ENCODE measurements at places on chromosomes 5 and 9. TPM values are rescaled to one million over a fixed set of nuclear protein-coding genes. Genes with fewer than 3 reads are reported as not detected.

Gene SV2C
- not detected for total RNA-seq

Gene DNAI1
- not detected for total RNA-seq

Gene PTPRD
- not detected for total RNA-seq

Gene GLT6D1
- not detected for total RNA-seq

DNA sequence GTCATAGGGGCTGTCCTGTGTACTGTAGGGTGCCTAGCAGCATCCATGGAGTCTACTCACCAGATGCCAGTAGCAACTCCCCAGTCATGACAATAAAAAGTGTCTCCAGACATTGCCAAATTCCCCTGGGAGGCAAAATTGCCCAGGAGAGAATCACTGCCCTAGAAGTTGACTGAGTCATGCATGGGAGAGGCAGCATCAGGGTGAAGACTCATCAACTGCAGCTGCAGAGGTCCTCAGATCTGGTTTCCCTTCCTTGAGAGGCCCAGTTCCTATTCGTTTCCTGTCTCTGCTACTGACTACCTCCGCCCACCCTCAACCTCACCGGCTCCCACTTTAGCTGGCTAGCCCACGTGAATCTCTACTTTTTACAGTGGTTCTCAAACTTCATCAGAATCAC is 88.6 kb upstream of the AGXT2 start:
- peak; percentile 99 for DNase-seq

- DNase-seq: peak; percentile 98
Observed at GRCh38 chr5:31531888-31532547, at the start of the genes C5orf22 and DROSHA. C5orf22 (plus strand) TSS chr5:31532301; CDS start chr5:31532393, 92 bp downstream. DROSHA (minus strand) TSS chr5:31532093; CDS start chr5:31529059, 3,034 bp downstream.

- no peak for DNase-seq
Observed at GRCh38 chr9:91157883-91158282, 203.8 kb downstream of the AUH start.

Data from M059J (cell line).